ENCODE measurements at places on chromosomes 4 and X.

- DNase-seq: no peak
These were observed 6.8 kb upstream of the STARD8 start for GRCh38 chrX:68640661-68641060.

GRCh38 chr4:114109776-114110175 is 130.3 kb upstream of the ARSJ start:
- DNase-seq: no peak

GRCh38 chr4:111994392-111994791 is 150.9 kb upstream of the FAM241A start:
- peak; percentile 12 for DNase-seq

GRCh38 chr4:98845960-98846359 is 83.0 kb downstream of the EIF4E start:
- DNase-seq: no peak

DNA sequence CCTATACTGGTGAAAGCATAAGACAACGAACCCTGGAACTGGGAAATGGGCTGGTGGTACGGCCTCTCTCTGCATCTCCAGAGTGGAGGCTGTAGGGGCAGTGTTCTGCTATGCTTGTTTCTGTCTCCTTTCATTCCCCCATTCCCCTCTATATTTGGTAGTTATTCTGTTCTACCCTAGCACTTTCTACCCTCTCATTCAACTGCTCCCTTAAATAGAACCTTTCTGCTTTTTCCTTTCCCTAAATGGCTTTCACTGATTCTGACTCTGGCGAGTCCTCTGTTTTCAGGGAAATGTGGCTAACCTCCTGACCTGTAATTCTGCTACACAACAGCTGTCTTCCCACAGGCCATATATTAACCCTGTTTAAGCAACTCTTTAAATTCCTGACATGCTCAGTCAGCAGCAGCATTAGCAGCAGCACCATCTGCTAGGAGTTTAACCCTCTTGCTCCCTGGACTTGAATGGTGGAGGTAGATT is 94.2 kb downstream of the CXCL13 start:
- peak; percentile 54 for DNase-seq

DNA sequence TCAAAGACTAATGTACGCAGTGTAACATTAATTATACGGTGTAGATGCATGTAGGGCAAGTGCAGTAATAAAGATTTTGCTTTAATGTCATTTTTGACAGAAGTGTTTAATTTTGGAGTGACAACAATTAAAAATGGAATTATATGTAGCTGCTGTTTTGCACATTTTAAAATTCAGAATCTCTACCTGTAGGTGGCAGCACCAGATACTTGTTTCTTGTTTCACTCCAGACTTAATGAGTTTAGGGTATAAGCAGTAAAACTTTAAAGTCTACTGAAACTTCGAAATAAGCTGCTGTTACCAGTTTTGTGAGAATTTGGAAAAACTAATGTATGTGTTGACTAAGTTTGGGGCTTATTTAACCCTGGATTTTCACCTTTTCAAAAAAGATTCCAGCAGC is 144.9 kb downstream of the POLA1 start:
- peak; percentile 42 for DNase-seq

DNA sequence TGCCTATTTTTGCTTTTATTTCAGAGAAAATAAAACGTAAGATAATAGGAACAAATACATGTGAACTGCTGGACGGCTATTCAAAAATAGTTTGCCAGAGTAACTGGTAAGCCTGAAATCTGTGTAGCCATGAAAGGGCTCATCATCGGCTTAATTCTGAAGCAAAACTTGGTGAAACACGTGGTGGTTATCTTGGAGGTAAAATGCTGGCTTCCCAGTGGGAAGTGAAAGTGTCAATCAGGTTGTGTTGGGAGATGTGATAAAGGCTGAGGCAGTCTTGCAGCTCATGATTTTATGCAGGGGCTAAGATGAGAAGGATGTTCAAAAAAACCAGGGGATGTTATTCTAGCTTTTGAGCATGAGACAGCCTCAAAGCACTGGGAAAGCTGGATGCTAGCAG is 36.1 kb upstream of the TLR2 start:
- DNase-seq: no peak

DNA sequence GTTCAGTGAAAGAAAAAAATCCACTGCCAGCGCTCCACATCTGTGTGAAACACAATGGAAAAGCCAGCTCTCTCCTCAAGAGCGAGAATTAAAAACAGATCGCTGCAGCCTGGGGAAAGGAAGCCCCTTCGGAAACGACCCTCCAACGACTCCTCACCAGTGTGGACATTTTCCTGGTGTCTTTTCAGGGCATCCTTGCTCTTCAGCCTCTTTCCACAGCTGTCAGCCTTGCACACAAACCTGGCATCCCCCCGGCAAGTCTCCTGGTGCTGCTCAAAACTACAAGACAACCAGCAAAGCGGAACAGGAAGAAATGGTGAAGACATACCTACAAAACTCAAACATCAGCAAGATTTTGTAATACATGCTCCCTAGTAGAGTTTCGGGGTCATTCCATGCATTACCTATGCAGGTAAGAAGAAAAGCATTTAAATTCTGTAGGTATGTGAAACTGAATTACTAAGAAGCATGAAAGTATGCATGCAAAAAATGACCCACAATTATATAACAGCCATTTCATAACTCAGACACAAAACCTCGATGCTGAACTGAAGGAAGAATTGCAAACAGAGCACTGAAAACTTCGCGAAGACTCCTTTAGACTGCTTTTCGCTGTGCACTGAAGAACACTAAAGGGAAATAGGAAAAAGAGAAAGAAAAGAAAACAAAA is 106.1 kb downstream of the PRDM5 start:
- DNase-seq: no peak

GRCh38 chr4:113687067-113687718 is 74.3 kb downstream of the CAMK2D start:
- DNase-seq: peak; percentile 37

GRCh38 chrX:101931136-101931487 is 715 bp downstream of the ZMAT1 start:
- no peak for DNase-seq

GRCh38 chrX:136711147-136711546 is 63.2 kb downstream of the CD40LG start:
- DNase-seq: peak; percentile 76

DNA sequence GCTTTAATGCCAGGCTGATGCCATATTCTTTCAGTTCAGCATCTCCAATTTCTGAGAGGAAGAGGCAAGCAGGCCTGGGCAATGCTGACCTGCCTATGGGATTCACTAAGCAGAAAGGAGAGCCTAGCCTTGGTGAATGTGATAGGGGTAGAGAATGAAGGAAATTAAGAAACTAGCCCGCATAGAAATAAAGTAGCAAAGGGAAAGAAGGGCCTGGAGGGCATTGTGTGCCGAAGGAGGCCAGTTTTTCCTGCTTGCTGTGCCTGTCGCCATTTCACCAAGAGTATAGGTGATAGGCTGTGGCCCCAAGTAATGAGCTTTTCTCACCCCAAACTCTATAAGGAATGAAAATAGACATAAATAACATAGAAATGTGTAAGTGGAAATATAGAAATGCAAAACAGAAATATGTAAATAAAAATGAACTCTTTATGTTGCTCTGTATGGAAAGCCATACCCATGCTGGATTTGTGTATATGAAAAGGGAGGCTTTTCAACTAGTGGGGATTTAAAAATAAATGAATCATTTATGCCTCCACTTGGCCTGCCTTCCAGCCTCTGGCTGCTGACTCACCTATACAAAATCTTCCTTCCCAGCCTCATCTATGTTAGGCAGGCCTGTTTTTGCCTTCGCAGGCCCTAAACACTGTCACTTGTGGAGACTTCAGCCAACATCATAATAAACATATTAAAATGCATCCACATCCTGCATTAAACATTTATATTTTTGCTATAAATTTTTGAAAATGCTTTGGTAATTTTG is 5.1 kb upstream of the OCRL start:
- DNase-seq: peak; percentile 67

DNA sequence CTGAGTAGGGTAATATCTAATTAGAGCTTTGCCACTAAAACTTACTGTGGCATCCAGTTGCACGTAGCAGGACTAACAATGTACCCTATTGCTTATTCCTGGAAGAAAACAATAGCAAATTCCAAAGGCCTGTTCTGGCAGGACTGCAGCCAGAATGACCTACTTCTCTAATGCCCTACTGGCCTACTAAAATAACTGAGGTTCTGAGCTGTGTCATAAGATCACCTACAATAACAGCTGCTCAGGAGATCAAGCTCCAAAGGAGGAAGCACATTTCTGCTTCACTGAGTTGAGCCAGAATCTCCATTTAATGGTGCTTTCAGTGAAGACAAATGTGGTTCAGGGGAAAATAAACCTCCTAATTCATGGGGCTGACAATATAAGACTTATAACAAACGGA is 42.2 kb upstream of the CXCL8 start:
- peak; percentile 58 for DNase-seq

DNA sequence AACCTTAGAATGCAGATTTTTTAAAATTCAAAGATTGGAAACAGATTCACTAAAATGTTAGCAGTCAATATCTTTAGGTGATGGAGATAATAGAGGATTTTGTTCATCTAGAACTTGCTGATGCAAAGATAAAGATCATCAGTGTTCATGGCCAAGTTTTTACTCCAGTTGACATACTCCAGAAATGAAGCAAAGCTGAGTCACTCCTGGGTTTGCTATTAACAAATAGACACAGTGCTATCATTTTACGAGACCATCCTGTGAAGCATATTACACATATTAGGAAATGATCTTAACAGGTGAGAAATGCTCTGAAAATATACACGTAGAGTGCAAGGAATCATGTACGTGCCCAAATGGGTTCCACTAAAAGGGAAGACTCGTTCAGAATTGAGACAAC is 170.6 kb upstream of the FAM9B start:
- DNase-seq: peak; percentile 24

DNA sequence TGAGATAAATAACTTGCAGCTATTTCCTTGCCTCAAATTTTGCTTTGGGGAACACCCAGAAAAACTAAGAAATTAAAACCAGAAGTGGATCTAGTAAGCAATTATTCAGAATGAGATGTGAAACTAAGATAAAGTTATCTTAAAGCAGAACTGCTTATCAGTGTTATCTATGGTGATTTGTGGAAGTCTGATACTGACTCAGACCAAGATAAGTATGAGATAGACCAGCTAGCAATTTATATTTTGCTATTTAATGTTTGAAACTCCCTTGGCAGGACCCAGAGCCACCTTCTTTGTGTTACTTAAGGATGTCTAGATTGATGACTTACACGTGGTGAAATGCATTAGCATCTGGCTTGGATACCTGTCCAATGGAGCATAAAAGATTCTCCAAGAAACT is 368.1 kb downstream of the EPHA5 start:
- DNase-seq: peak; percentile 32

GRCh38 chr4:70488748-70489147 is 16.8 kb downstream of the MUC7 start:
- DNase-seq: no peak

DNA sequence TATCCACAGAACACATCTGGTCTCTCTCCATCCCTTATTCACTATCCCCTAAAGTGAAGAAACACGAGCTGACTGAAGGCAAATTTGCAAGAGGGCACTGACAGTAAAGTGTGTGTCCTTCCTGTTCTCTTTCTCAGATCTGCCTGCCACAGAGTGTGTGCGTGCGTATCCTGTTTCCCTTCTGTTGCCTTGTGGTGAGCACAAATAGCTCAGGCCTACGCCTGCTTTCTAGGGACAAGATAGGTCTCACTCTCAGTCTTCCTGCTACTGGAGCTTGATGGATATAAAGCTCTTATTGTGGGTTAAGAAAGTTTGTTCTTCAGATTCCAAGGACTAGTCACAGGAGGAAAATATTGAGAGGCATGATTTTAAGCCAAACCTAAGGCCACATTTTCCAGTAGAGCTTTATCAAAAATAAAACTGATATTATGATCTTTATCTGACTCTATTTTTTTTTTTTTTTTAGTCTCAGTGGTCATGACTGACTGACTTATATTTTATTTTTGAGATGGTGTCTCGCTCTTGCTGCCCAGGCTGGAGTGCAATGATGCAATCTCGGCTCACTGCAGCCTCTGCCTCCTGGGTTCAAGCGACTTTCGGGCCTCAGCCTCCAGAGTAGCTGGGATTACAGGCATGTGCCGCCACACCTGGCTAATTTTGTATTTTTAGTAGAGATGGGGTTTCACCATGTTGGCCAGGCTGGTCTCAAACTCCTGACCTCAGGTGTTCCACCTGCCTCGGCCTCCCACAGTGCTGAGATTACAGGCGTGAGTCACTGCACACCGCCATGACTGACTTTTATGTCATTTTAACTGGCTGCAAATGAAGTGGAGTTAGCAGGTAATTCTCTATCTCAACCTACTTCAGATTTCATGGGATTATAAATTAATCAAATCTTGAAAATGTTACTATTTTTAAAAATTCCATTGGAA is 140.3 kb upstream of the SH3RF1 start:
- DNase-seq: peak; percentile 23

DNA sequence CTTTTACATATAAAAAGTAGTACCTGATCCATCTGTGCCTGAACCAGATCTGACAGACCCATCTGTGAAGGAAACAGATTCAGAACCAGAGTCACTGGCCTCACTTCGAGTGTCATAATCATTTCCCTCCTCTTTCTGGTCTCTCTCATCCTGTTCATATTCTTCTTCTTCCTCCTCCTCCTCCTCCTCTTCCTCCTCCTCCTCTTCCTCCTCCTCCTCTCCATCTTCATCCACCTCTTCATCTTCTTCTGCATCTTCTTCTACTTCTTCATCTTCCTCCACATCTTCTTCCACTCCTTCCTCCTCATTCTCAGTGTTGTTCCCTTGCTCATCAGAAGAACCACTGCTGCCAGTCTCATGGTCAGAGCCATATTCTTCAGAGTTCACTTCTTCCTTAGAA is 12.9 kb downstream of the YTHDC1 start:
- no peak for DNase-seq

DNA sequence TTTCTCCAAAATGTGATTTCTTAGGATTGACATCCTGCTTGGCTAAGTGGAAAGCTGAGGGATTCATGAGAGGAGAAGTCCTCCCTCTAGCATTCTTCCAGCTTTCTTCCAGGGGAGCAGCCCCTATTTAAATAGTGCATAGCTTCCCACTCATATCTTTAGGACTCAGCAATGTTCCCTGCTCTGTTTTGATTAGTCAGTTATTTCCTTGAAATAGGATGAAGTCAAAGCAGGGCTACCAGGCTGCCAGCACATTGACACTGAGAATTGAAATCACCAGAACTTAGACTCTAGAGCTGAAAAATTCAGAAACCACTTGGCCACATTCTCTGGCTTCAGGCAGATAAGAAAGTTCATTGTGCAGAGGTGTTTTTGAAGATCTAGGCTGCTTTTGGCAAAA is 74.7 kb upstream of the SMAD1 start:
- DNase-seq: no peak

DNA sequence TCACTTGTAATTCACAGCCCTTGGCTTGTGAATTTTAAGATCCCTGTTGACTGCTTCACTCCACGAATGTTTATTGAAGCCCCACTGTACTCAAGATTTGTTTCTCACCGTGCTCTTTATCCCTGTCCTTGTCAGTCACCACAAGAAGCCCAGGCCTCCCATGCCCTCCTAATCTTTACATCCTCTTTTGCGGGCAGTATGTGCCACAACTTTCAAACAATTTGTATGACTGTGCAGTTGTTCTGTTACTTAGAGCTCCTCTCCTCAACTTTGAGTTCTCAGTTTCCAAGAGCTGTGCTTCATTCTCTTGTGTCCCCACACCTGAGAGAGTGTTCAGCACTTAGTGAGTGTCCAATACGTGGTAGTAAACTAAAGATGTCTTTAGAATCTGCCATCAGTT is 467.7 kb downstream of the NKX6-1 start:
- no peak for DNase-seq

Measured in M059J (cell line).